T follicular helper cell (primary cell): ENCODE measurements at places on chromosomes 5 and 9.

DNA sequence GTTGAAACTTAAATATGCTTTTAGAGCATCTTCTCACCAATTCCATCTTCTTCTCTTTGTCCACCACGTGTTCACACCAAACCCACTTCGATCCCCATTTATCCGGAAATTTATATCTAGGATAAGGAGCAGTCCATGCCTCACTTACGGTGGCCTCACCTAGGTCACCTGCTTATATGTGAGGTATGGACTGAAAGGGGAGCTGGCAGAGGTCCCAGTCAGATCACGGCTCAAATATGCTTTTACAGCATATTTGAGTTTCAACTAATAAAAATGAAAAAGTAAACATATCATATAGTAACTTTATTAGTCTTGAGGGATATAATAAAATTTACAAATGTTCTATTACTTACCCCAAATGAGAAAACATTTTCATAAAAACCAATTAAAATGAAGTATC, 508.4 kb downstream of the CDH18 start:
- no peak for DNase-seq

DNA sequence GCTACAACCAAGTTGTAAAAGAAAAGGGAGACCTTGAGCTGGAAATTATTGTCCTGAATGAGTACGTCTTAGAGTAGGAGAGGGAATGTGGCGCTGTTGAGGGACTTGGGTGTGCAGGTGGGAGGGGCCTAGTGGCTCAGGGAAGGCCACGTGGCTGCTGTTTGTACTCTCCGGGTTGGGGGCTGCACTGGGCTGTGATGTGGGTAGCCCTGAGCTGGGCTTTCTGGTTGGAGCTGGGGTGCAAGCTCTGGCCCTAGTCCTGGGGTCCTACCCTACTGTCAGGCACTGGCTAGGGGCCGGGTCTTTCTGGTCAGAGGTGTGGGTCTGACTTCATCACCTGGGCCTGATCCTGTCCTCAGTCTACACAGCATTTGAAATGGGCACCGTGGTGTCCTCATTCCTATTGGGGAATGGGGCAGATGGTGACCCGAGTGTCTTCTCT, 19.1 kb upstream of the GLE1 start:
- DNase-seq = no peak

DNA sequence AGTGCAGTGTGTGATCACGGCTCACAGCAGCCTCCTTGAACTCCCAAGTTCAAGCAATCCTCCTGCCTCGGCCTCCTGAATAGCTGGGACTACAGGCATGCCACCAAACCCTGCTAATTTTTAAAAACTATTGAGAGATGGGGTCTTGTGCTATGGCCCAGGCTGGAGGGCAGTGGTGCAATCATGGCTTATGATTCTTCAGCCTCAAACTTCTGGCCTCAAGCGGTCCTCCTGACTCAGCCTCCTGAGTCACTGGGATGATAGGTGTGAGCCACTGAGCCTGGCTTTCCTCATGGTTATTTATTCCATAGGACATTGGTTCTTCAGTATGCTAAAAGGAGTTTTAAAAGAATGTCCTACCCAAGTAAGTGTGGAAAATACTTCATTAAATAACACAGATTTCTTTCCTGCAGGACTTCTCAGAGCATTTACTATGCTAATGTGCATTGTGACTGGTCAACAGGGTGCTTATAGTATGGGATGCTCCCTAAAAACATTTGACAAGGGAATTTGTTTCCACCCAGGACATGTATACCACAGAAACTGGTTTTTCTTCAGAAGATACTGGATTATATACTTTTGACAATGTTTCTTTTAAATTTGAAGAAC, 11.2 kb upstream of the NCS1 start:
- DNase-seq = no peak

DNA sequence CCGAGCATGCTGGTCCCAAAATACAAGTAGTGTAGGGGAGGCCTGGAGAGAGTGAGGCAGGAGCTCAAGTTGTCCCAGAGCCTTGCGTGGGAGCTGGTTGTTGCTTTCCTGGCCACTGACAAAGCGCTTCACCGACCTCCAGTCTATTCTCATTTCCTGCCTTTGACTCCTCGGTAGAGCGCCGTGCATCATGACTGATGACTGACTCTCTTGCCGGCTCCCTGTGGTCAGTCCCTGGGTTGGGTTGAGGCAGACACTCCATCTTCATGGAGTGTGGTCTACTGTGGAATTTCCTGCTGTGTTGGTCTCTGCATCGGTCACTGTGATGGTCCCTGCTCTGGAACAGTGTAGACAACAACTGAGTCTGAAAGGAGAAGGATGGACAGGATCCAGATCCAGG, 175.1 kb upstream of the S1PR3 start:
- DNase-seq = no peak

GRCh38 chr5:145936401-145937131, at the start of gene SH3RF2:
SH3RF2 (plus strand) TSS chr5:145936578; CDS start chr5:145937929, 1,351 bp downstream.
- no peak for DNase-seq

DNA sequence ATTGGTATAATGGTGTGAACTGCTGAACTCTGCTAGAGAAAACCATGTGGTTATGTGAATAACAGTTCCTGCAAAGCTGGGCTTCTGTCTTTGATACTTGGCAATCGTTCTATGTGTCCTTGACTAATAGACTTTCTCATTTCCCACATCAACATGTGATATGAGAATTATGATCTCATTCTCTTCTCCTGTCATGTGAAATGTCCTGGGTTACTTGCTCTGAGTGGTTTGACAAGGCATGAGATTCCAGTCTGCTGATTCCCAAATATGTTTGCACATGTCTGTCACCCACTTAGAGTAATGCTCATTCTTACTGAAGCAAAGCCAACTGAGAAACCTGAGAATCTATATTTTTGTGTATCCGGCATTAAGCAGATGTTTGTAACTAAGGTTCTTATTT, 141.2 kb downstream of the PARP8 start:
- DNase-seq = no peak

GRCh38 chr5:38994324-38994927, 79.8 kb downstream of the RICTOR start:
- DNase-seq = no peak

DNA sequence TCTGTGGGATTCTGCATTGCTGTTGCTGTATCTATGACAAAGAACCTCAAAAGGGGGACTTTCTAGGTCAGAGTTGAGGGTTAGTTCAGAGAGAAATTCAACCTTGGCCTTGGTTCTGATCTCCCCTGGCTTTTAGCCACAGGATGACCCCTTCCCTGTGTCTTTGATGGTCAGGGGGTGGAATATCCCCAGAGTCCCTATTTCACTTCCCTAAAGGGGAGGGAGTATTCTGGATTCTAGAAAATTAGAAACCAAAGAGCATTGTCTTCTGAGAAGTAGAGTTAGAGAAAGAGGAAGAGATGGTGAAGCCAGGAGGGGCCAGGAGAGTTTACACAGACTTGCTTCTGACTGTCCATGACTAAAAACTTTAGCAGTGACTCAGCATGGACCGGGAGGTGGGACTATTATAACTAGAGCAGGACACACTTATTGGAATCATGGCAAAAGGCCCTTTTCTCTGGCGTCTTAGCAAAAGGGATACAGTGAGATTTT, 56.2 kb upstream of the LPAR1 start:
- no peak for DNase-seq

GRCh38 chr9:107375651-107376369, 92.7 kb downstream of the RAD23B start:
- DNase-seq = no peak

DNA sequence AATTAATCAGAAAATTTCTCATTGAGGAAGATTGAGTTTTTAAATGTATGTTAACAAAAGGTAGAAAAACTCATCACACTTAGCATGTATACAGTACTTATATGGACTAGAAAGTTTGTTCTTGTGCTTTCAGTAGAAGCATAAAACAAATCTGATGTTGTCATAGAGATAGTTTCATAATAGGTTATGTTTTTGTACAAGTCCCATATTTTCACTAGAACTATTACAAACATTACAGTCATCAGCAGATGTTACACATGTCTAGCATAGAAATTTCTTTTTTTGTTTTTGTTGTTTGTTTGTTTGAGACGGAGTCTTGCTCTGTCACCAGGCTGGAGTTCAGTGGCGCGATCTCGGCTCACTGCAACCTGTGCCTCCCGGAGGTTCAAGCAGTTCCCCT, 131.4 kb downstream of the COMMD10 start:
- no peak for DNase-seq

DNA sequence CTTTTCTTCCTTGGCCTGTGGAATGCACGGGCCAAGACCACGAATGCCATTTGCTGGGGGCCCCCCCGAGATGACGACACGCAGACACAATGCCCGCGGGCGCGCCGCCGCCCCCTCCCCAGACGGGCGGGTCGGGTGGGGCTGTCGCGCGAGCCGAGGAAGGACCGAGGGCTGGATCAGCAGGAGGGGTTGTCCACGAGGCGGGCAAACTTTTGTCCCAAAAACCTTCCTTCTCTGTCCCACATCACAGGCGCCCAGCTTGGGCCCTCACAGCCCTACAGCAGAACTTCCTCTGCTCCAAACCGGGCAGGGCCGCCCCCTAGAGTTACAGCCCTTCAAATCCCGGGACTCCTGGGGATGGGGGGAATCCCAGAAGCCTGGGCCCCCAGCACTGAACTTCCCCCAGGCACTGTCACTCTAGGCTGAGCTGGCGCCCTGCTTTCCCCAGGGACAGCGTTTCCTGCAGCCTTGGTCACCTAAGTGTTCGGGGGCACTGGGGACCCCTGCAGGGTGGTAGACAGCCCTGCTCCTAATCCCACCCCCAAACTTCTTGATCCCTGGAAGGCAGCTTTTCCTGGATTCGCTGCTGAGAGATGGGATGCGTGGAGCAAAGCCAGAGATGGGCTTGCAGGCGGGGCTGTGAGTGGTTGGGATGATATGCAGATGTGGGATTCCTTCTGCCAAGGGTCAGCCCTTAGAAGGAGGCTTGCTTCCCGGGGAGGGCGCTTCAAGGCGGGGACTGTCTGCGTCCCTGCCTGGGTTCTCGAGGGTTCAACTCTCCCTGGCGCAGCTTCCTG, 980 bp downstream of the COL5A1 start:
- DNase-seq = no peak

DNA sequence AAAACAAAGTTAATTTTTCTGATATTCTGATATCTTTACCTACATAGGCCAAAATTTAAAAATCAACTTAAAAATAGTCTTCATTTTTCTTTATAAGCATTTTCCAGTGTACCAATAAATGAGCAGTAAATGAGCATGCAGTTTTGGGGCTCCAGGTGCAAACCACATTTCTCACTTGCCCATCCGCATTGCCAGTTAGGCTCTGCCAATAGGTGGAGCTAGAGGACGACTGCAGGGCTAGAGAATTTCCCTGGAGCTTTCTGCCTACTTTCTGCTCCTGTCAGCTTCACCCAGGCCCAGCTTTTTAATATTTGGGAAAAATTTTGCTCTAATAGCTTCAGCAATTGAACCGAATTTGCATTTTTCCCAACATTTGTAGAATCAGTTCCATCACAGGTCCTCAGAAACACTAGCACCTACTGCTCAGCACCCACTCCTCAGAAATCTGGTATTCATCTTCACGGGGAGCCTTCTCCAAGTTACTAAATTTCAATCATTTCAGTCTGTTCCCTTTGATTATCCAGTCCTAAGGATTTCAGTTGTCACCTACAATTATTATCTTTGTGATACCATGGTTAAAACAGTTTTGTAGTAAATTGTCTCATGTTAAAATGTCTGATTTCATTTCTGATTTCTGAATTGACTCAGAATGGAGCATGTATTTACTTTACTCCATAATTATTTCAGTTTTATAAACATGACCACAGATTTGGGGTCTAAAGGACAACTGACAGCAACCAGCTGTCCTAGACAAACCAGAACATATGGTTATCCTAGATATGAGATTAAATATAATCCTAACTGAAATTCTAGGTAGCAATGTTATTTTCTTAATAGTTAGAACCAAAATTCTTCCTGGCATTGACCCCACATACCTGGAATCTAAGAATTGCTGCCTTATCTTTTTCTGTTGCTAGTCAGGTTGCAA, 104.6 kb upstream of the FAM174A start:
- DNase-seq = peak; percentile 14

DNA sequence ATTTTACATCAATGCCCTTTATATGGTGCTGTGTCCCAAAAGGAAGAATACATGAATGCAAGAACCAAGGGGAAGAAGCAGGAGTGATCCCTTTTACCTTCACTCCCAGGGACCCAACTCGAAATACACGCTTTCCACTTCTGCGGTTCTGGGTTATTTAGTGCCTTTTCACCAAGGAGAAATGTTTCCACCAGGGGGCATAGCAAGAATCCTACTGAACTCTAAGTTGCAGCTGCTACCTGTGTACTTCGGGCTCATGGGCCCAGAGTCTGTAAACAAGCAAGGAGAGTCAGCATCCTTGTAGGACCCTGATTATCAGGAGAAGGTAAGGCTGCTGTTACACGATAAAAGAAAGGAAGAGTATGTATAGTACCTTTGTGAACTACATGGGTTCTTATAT, 45.7 kb downstream of the DPYSL3 start:
- no peak for DNase-seq

DNA sequence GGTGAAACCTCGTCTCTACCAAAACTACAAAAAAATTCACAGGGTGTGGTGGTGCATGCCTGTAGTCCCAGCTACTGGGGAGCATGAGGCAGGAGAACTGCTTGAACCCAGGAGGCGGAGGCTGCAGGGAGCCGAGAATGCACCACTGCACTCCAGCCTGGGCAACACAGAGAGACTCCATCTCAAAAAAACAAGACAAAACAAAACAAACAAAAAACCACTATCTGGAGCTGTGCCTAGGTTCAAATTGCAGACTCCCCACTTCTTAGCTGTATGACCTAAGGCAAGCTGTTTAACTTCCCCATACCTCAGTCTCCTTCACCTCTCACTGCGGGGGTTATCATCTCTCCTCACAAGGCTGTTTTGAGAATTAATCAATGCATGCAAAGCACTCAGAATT, 68.0 kb downstream of the MAPKAP1 start:
- no peak for DNase-seq

- DNase-seq = no peak
Measured at GRCh38 chr5:24819841-24820240, 175.1 kb upstream of the CDH10 start.

GRCh38 chr5:73638344-73639095, 12.5 kb downstream of the ARHGEF28 start:
- no peak for DNase-seq

- no peak for DNase-seq
Measured at GRCh38 chr5:141753971-141754713, 72.1 kb upstream of the ARAP3 start.

- no peak for DNase-seq
Measured at GRCh38 chr5:116504593-116505166, 69.9 kb downstream of the SEMA6A start.

GRCh38 chr9:117720555-117720954, 16.4 kb downstream of the TLR4 start:
- DNase-seq = no peak

DNA sequence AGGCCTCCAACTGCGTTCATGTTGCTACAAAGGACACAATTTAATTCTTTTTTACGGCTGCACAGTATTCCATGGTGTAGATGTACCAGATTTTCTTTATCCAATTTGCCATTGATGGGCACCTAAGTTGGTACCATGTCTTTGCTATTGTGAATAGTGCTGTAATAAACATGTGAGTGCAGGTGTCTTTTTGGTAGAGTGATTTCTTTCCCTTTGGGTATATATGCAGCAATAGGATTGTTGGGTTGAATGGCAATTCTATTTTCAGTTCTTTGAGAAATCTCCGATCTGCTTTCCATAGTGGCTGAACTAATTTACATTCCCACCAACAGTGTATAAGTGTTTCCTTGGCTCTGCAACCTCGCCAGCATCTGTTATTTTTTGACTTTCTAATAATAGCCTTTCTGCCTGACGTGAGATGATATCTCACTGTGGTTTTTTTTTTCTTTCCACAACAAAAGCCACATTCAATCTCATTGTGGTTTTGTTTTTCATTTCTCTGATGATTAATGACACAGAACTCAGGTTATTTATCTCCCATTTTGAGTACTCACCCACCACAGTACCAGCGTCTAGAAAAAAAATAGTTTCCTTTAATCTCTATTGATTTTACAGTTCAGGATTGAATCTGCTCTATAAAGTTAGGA, 21.9 kb downstream of the ARRDC3 start:
- DNase-seq = no peak
